ENCODE measurements at places on chromosomes 5 and 9.

- DNase-seq: no peak
Observed at GRCh38 chr5:167247816-167248215, 1043.6 kb upstream of the WWC1 start.

DNA sequence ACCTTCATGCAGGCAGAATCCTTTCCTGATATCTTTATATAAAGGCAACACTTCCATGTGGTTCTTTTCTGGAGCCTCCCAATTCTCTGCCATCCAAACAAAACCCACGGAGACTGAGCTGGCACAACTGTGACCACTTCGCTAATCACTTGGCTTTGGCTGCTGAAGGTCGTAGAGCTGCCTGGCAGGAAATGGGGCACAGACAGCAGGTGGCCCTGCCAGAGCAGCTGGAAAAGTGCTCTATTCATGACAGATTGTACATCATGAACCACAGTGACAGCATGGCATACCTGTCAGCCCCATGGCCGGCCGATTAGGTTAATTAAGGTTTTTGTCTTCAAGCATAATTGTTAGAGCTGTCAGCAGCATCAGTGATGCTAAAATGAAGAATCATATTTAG lies 141.9 kb upstream of the ANKRD55 start:
- no peak for DNase-seq

DNA sequence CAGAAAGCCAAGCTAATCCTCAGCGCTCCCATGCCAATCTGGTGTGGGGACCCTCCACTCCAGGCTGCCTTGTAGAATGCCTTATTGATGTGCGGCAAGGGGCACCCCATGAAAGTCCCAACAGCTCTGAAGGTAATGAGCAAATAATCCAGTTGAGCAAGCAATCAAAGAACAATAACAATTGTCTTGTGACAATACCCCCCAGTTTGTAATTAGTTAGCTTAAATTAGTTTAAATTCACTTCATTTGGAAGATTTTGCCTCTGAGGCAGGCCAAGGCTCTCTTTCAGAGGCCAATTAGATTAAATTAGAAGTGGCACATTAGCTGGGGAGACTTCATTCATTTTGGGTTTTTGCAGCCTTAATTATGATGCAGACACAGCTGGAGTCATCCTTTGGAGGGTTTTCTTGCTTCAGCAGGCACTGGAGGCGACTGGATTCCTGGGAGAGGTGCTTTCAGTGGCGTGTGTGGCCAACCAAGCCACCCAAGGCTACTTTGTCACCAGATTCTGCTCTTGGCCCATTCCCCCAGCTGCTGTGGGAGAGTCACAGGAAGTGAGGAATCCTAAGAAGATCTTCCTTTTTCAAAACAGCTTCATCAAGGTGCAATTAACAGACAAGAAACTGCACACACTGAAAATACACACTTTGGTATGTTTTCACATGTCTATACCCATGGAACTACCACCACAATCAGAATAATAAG lies 17.9 kb upstream of the FBP1 start:
- no peak for DNase-seq

- no peak for DNase-seq
Observed at GRCh38 chr5:137461391-137462264, 37.5 kb downstream of the SPOCK1 start.

- no peak for DNase-seq
Observed at GRCh38 chr5:150519978-150520377, 12.0 kb downstream of the NDST1 start.
